Myocyte (in vitro differentiated cells): ENCODE measurements at places on chromosomes 4 and X. TPM values are rescaled to one million over a fixed set of nuclear protein-coding genes. Genes with fewer than 3 reads are reported as not detected.

Gene HTN3
- total RNA-seq: not detected in 2 replicates

Gene L1CAM
- total RNA-seq: 24.6 and 44.9 TPM in 2 replicates

Gene SMIM31
- not detected in 2 replicates for total RNA-seq

Gene SSX4
- 0.64 and 0.78 TPM in 2 replicates for total RNA-seq

Gene IL2RG
- 3.4 and 12.2 TPM in 2 replicates for total RNA-seq

Gene FGF5
- total RNA-seq: 3.2 and 4.9 TPM in 2 replicates

Gene FATE1
- not detected in 2 replicates for total RNA-seq

Gene AFP
- total RNA-seq: 1.1 TPM in 1 of 2 replicates, not detected in the other

Gene BLTP1
- total RNA-seq: 61.9 and 68.4 TPM in 2 replicates

Gene SMPX
- 151 and 204 TPM in 2 replicates for total RNA-seq

Gene AMBN
- not detected in 2 replicates for total RNA-seq

Gene RBM47
- not detected in 2 replicates for total RNA-seq

Gene IBSP
- not detected in 2 replicates for total RNA-seq

Gene IL3RA
- not detected in 2 replicates for total RNA-seq

Gene ACOT9
- total RNA-seq: 73.0 and 77.2 TPM in 2 replicates

Gene SLC39A8
- 5.5 and 7.4 TPM in 2 replicates for total RNA-seq

Gene F8A3
- 8.9 and 9.8 TPM in 2 replicates for total RNA-seq

Gene NXF2B
- total RNA-seq: not detected in 2 replicates

Gene UGT2B7
- 0.43 and 1.5 TPM in 2 replicates for total RNA-seq

Gene COL4A5
- total RNA-seq: 40.0 and 72.2 TPM in 2 replicates

Gene USP26
- not detected in 2 replicates for total RNA-seq

Gene GJB1
- not detected in 2 replicates for total RNA-seq

Gene ATP2B3
- total RNA-seq: 0.40 and 0.57 TPM in 2 replicates

Gene SPANXN4
- not detected in 2 replicates for total RNA-seq
